NCI-H2029 treated with DMSO at 0.1 percent for 48 hours (cell line): ENCODE measurements at places on chromosomes 7 and 10.

GRCh38 chr10:97850446-97850845 is 803 bp downstream of the GOLGA7B start:
- no peak for DNase-seq

DNA sequence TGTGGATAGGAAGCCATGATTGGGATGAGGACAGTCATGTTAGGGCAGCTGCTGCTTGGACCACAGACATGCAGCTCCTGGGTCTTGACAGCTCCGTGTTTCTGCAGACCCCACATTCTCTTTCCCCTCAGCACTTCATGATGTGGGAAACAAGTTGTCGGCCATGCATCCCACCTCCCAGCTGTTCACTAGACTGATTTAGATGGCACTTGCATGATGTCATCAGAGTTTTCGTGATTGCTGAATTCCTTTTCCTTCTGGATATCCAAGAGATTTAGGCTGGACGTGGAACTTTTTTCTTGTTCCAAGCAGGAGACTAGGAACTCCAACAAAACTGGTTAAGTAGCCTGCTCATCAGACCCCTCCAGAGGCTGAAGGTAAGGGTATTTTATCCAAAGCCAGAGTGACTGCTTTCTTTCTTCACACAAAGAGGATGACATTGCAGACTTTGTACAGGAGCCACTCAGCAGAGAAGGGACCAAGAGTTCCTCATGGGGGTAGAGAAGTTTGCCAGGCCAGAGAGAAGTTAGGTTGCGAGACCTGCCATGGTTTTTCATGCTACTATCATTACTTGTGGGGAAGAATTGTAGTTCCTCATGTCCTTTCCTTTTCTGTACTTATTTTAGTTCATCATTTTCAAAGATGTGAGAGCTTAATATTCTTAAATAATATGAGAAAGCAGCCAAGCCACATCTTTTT is 117.7 kb upstream of the GJD4 start:
- no peak for DNase-seq

GRCh38 chr10:32959006-32959920 is 1.2 kb upstream of the ITGB1 start:
- DNase-seq: no peak

GRCh38 chr10:63055705-63056104 is 77.4 kb upstream of the NRBF2 start:
- DNase-seq: no peak

DNA sequence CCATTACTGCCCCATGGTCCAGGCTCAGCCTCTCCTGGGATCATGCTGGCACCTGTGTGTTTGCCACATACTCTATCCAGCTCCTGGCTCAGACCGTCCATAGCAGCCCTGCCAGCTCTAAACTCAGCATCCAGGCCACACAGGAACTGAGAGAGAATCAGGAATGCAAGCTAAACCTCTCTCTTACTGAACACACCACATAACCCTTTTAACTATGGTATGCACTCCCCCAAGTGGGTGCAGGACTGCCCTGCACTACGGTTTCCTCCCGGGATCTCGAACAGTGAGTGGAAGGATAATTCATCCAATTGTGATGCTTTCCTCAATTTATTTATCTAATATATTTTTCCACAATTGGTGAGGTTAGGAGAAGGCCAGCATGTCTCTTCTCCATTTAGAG is 17.1 kb upstream of the ZNF800 start:
- DNase-seq: no peak

DNA sequence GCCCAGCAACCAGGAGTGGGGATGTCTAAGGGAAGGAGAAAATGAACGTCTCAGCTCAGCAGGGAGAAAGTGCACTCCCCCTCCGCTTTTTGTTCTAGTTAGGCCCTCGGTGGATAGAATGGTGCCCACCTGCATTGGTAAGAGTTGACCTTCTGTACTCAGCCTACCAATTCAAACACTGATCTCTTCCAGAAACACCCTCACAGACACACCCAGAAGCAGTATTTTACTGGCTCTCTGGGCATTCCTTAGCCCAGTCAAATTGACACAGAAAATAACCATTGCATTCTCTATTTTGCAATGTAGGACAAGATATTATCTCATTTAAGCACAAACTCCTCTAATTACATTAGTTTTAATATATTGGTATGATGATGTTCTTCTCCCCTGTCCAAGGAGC is 106.1 kb upstream of the C7orf33 start:
- no peak for DNase-seq

DNA sequence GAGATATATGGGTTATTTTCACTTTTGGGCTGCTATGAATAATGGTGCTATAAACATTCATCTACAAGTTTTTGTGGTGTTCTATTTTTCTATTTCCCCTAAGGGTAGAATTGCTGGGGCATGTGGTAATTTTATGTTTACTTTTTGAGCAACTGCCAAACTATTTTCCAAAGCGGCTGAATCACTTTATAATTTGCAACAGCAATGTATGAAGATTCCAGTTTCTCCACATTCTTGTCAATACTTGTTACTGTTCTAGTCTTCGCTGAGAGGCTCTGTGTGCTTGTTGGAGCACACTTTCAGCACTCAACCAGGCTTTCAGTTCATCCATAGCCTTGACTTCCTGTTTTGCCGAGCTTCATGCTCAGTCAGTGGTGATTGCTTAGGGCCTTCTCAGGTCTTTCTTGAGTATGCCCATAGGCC is 39.0 kb downstream of the ADK start:
- DNase-seq: no peak

GRCh38 chr10:17685233-17685840 is 41.4 kb downstream of the STAM start:
- DNase-seq: no peak

GRCh38 chr7:664997-665735 is 61.3 kb upstream of the DNAAF5 start:
- no peak for DNase-seq

DNA sequence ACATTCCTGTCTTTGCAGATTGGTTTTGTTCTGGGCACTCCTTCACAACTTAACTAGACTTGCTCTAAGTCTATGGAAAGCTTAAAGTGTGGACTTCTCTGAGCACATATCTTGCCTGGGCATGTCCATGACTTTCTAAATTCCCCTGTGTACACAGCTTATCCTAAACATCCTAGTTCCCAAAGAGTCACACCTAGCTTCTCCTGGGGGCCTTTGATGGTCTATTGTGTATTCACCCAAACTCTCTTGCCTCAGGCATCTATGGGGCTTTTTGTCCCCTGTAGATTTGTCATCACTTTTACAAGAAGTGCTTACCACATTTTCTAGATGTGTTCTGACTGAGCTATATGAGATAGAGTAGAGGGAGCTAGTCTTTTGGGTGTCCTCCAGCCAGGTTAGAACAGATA is 12.2 kb upstream of the ZNF488 start:
- DNase-seq: no peak

DNA sequence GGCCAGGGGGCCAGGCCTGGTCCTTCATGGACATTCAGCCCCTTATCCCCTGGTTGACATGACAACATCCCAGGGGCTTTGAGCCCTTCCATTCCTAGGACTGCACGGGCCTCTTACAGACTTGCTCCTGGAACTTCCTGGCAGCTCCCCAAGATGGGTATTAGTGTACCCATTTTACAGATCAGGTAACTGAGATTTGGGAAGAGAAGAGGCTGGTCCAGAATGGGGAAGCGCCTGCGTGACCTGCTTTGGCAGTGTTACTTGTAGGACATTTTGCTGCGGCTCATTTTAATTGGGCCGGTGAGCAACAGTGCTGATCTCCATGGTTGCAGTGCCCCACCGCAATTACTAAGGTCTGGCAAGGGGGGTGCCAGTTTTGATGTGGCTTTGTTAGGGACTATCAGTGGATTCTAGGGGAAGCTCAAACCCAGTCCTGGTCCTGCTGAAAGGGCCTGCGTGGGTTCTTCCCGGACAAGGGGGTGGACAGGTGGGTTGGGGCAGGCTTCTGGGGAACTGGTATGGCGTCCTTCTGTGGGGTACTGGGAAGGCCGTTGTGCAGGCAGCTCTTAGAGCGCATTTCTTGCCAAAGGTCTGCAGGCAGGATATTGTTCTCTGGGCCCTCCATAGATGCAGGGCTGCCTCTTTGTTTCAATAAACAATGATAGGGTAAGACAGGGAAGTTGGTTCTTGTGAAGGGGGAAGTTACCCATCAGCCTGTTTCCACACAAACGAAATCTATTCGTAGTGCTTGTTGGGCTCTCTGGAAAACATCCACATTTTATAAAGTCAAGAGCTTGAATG is 137.6 kb downstream of the RGS10 start:
- no peak for DNase-seq

DNA sequence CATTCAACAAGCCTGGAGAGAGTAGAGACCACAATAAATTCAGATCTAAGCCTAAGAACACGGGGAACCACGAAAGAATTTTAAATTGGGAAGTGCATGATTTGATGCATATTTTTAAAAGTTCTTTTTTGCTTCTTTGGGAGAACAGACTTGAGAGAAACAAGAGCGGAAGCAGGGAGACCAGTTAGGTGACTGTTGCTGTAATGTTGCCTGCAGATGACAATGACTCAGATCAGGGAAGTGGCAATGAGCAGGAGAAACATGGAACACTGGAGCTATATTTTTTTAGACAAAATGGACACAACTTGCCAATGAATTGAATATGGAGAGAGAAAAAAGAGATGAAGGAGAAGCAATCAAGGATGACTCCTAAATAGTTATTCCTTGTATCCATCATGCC is 125.1 kb downstream of the RAPGEF5 start:
- no peak for DNase-seq

DNA sequence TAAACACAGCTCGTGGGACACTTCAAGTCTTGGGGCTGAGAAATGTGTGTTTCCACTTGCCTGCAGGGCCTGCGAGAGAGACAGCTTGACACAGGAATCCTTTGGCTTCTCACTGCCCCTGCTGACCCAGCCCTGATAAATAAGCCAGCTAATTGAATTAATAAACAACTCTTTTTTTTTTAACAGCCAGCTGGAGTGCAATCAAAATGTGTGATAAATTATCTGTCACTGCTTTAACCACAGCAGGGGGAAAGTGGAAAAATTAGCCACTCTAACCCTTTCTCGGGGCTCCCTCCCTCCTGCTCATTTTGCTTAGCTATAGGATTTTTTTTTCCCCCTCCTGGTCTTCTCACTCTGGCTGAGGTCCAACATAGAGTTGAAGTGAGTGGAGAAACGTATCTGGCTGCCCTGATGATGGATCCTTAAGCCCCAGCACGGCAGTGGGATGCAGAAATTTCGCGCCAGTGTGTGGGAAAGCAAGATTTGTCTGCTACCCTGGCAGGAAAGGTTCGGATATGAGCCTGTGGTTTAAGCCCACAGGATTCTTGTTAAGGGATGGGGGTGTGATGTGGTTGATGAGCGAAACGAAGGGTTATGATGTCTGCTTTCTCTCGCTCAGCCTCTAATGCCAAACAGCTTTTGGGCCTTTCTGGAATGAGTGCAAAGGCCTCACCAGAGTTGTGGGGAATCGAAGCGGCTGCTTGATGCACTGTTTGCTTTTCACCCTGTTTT is 173.8 kb downstream of the TRIL start:
- DNase-seq: no peak

DNA sequence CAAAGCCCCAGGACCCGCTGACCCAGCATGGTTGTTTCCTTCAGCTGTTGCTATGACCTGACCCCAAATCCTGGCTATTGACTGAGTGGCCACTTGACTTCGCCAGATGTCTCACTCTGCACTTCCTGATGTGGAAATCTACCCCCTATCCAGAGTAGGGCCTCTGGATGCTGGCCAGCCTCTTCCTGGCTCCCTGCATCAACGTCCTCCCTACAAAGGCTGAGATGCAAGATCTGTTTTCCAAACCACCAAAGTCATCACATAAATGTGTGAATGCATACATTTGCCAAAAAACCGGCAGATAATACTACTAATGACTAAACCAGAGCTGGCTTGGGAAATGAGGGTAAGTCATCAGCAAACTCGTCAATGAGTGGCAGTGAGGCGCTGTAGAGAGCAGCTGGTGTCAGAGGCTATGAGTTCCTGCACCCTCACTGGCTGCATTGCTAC is 70.4 kb downstream of the PYROXD2 start:
- DNase-seq: peak; percentile 18

GRCh38 chr7:131265227-131265626 is 62.4 kb upstream of the MKLN1 start:
- no peak for DNase-seq

DNA sequence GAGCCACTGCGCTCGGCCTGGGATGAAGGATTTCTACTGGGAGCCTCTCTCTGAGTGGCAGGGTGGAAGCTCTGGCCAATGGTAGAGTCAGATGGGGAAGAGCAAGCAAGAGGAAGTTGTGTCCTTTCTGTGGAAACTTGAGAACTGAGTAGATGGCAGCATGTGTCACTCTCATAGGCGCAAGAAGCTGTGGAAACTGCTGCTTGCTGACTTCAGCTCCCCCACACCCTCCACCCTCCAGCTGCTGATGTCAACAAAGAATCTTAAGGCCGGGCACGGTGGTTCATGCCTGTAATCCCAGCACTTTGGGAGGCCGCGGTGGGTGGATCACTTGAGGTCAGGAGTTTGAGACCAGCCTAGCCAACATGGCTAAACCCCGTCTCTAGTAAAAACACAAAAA is 39.8 kb upstream of the SRGN start:
- no peak for DNase-seq

DNA sequence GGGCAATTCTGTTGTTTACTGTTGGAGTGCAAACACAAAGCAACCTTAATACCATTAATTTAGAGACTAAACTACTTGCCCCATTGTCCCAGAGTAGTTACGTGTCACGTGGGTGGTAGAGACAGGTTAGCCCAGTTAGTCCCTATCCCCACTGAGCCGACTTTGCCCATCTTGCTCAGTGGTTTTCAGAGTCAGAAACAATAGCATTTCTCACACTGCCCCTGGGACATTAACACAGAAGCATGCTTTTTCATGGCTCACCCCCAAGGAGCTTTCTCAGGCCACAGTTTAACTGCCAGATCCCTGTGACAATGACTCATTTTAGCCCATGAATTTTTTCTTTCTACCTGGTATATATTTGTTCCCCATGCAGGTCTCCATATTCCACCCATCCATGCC is 271.0 kb downstream of the POU6F2 start:
- no peak for DNase-seq

DNA sequence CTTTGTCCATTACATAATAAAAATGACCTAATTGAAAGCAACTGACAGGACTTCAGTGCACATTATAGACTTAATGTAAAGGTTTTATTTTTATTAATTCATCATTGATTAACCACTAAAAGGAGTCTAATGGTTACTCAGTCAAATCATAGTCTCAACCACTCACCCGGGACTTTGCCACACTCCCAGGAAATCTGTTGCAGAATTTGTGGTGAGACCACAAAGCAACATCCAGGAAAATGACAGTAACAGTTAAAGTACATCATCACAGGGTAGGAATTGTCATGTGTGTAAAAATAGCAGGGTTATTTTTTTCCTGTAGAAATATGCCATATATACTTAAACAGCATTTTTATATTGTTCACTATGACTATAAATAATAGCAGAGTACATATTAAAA is 6.3 kb upstream of the HGF start:
- DNase-seq: no peak

GRCh38 chr10:69906425-69906824 is 104.7 kb downstream of the COL13A1 start:
- no peak for DNase-seq

DNA sequence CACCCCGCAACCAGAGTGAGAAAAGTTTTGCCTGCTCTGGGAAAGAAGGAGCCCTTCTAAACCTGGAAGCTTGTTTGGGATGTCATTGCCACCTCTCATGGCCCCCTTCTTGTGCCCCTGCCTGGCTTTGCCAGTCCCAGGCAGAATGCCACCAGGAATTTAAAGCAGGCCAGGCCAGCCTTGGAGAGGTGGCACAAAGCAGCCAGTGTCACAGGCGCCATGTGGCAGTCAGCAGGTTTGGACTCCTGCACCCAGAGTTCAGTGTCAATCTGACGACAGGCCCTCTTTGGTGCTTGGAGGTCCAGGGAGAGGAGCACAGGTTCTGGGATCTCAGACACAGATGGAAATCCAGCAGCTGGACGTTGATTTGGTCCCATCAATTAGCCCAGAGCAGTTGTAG is 12.7 kb downstream of the HK1 start:
- no peak for DNase-seq
